ENCODE measurements at places on chromosomes 5 and 9.

DNA sequence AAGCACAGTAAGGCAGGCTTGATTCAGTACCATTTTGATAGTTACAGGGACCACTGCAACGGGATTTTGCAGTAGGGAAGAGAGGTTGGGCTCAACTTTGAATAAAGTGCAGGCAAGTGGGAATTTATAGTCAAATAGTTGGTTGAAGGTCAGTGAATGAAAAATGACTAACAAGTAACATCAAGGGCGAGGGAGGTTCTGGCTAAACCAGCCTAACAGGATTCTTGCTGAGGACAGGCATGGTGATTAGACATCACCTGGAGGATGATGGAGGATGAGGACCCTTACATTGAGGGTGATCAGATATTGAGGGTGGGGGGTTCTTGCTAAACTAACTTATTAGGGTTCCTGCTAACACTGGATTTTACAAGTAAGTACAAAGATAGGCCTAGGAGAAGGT, 66.1 kb upstream of the SMC5 start:
- no peak for DNase-seq

DNA sequence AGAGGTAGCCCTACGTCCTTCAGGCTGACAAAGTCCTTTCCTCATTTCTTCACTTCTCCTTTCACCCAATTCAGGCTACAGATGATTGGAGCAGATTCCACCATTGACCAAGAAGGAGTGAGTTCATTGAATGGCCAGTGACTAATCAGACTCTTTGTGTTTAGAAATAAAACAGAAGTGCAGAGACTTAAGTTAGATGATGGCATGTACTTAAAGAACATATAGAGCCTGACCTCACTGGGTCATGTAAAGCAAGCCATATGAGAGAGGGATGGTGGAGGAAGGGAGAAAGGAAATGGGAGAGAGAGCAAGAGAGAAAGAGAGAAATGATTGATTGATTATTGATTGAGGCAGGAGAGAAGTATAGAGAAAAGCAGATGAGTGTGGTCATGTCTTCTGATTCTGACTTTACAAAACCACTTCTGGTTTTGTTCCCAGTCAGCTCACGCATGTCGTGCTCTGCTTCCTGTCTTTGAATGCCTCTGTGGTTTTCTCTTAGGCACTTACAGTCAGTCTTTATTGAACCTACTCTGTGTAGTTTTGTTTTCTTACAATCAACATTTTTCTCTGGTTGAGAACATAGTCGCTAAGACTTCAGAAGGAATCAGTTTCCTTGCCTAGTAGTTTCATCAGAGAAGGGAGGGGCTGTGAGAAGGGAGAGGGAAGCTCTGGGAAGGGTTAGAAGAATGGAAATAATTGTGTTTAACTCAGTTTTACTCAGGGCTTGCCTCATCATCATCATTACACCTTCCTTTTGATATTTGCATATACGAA, 149.2 kb upstream of the KLF9 start:
- DNase-seq, result peak; percentile 79

GRCh38 chr9:134940236-134941208, 22.8 kb upstream of the FCN1 start:
- DNase-seq, result no peak

DNA sequence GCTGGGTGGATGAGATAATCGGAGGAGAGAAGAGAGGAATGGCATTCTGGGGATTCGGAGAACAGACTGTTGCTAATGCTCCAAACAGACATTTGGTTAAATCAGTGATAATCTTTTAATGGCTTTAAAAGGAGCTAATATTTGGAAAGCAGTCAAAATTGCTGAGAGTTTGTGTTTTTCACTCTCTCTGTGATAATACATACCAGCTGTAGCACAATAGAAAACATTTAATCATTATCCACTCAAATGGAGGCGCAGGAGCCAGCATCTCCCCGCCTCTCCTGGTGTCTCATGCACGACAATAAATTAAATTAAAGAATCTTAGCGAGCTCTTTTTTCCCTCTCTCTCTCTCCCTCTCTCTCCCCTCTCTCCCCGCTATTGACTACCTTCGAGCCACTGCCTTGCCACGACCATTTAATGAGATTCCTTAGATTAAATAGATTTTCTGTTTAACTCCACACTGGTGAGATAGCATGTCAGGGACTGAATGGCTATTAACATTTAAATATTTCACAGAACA, 268.6 kb upstream of the MVB12B start:
- no peak for DNase-seq

DNA sequence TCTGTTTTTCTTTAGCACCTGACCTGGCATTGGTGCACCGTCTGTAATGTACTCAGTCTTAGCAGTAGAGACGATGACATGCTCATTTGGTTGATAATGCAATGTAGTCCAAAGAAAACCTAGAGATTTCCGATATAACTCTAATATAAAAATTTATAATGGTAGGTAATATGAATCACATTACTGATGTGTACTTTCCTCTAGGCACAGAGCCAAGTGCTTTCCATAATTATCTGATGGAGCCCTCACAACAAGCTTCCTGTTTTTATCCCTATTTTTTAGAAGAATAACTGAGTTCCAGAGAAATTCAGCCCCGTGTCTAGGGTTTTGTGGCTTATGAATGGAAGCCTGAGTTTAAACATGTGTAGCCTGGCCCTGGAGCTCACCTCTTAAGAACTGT, 53.7 kb downstream of the KDM4C start:
- DNase-seq, result no peak

DNA sequence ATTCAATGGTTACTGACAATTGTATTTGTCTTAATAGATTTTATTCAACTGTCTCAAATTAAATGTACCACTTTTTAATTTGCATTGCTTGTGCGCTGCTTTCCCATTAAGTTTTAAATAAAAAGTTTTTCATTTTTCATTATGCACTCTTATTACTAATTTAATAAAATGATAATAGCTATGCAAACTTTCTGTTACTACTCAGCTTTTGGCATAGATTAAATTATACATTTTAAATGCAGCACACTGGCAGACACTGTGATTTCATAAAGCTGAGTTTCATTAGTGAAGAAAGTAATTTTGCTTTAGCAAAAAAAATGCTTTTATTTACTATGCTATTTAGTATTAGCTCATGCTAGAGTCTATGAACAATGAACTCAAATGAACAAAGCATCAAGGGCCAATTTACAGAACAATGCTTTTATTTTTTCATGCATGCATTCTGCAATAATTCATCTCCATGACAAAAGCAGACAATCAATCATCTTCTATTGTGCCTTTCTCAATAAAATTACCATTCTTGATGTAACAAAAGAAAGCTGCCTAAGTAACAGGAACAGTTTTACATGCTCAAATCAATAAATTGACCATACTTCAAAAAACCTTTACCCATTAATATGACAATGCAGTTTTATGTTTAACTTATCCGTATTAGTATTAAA, 595.2 kb upstream of the ARRDC3 start:
- DNase-seq, result no peak

DNA sequence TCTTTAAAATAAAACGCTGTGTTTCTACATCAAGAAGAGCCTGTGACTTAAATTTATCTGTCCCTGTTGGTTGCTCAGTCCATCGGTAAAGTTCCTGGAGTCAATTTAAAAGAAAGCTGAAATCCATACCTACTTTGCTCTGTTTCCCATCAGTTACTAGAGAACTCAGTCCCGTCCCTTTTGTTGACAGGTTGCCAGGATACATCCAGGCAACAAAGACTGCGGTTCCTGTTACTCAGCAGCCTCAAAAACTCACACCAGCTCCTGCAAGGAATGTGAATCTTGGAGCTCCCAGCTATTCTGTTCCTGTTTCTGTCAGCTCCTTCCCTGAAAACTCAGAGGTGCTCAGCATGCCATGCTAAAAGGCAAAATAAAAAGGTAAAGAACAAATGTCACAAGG, at the start of gene ZNF474:
ZNF474 (plus strand) TSS at position 241 of the 400 bp plus-strand sequence. CDS start 22,445 bp downstream, outside the sequence.
- no peak for DNase-seq

- no peak for DNase-seq
Observed at GRCh38 chr5:133707629-133708028, 95.3 kb upstream of the FSTL4 start.

DNA sequence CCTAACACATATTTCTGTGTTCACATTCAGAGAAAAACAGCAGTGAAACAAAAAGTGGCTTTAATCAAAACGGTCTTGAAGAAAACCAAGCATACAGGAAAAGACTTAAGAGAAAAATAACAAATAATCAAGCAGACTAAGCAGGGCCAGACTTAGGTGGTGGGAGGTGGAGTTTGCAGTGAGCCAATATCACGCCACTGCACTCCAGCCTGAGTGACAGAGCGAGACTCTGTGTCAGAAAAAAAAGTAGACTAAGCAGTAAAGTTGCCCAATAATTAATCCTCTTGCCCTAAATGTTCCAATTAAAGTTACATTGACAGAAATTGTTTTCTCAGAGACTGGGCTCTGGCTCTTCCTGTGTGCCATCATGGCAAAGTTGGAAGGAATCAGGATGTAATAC, 26.6 kb upstream of the GLDC start:
- DNase-seq, result no peak

GRCh38 chr9:90156318-90156717, 486.3 kb downstream of the DIRAS2 start:
- no peak for DNase-seq

DNA sequence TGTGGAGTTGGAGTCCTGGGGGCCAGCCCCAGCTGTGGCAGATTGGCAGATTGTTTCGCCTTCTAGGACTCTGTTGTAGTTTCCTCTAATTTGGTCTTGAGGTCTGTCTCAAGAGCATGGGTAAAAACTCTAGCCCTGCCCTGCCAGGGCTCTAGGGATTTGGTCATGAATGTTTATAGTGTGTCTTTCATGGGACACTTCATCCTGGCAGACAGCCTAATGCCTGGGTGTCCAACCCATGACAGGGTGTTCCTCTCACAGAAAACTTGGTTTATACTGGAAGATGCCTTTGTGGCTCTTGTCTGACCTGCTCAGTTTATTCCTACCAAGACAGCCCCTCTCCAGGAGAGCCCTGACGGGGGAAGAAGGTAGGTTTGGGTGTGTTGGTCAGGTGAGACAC, 45.5 kb downstream of the GALNT12 start:
- no peak for DNase-seq

GRCh38 chr5:57175551-57176309, 1.9 kb downstream of the GPBP1 start:
- peak; percentile 82 for DNase-seq

- DNase-seq, result no peak
Observed at GRCh38 chr9:129081388-129081904, 535 bp downstream of the DOLPP1 start.

DNA sequence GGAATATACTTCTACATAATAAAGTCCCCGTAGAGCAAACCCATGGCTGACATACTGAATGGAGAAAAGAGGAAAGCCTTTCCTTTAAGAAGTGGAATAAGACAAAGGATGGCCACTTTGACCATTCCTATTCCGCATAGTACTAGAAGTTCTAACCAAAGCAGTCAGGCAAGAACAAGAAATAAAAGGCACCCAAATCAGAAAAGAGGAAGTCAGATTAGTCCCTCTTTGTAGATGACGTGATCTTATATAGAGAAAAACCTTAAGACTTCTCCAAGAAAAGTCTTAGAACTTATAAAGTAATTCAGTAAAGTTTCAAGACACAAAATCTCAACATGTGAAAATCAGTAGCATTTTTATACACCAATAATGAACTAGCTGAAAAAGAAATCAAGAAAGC, 133.9 kb downstream of the GIN1 start:
- DNase-seq, result no peak

DNA sequence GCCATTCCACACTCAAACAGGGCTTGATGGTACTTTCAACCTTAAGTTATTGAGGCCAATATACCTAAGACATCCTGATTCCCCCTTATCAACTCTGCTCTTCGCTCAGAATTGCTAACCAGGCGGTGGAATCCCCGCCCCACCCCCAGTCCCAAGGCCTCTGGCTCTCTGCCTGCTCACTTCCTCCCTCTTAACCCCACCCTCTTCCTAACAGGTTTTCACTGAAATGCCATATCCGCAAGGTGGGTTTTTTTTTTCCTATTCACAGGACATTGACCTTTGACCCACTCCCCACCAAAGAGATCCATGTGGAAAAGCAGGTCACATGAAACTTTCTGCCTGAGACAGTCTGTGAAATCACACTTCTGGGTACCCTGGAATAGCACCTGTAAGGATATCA, 66.6 kb upstream of the IFNK start:
- no peak for DNase-seq
